Daoy (cell line): ENCODE measurements at places on chromosomes 1 and 21. TPM values are rescaled to one million over a fixed set of nuclear protein-coding genes. Genes with fewer than 3 reads are reported as not detected.

GRCh38 chr1:109395602-109396512, 1.9 kb downstream of the SORT1 start:
- DNase-seq: peak; percentile 55

- no peak for DNase-seq
These were observed 29.2 kb upstream of the BRDT start for GRCh38 chr1:91919962-91920361.

GRCh38 chr21:33902349-33902748, 13.3 kb downstream of the ATP5PO start:
- DNase-seq: no peak

DNA sequence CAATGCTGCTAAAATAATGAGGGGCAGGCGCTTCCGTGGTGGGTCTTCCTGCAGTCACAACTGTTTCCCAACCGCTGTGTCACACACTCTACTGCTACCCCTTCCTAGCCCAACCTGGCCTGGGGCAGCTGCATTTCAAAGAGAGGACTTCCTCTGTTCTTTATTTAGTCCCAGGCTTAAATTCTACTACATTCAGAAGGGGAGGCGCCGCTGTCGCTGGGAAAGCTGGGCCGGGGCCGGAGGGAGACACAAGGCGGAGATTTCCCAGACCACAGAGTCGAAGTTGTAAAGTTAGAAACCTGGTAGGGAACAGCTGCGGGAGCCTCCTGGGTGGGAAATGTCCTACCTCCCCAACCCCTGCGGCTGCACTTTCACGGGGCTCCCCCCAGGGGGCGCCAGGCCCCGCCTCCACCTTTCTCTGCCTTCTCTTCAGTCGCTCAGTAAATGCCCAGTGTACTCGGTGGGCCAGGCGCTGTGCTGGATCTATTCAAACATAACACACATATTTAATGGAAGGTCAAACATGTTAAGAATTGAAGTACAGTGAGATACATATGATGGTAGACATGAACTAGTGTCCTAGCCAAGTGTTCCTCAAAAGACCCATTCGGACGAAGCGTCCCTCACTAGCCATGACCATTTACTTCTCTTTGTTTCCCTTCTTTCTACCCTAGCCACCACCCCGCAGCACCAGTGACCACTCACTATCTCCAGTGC, 23.1 kb downstream of the DYRK3 start:
- DNase-seq: peak; percentile 51

DNA sequence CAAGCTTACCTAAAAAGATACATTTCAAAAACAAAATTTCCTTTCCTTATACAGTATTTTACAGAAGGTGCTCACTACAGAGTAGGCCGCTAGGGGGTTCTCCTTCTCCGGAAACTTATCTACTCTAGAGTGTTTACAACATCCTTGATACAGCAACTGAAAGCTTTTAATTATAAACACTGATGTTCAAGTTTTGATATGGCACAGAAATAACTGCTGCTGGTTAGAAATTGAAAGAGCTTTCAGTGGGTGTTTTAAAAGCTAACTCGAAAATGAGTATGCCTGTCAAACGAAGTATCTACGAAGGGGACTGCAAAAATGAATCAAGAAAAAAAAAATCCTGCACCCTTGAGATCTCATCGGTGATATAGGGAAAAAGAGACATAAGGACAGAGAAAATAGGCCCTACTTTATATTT, 1.0 kb downstream of the YOD1 start:
- peak; percentile 37 for DNase-seq

- peak; percentile 9 for DNase-seq
These were observed 55.4 kb downstream of the EPRS1 start for GRCh38 chr1:219990782-219991510.

DNA sequence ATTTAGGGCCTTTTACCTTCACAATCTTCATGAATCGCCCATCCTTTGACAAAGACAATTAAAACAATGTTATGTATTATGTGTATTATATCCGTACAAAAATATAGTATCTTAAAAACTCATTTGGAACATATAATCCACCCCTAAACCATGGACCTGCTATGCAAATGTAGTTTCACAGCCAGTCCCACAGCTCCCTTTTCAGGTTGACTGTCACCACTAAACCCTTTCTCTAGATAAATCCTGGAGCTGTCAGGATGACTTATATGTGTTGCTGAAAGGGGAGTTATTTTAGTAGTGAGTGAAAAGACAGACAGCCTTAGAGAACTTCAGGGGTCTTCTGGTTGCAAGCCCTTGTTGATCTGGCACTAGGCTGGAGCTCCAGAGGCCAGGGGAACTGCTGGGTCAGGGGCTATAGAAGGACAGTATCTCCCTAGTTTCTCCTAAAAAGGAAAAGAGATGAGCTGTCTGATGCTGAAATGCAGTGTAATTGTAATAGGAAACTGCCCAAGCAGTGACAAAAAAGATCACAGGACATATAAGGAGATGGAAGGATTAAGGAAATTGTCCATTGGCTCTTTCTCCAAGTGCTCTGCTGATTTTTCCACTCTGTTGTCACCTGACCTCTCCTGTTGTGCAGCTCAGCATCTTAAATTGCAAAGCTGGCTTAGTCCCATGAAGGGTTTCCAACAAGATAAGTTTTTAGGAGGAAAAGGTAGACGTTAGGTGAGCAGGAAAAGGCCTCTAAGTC, 127.7 kb downstream of the S1PR1 start:
- no peak for DNase-seq

- peak; percentile 61 for DNase-seq
These were observed 1.4 kb downstream of the LRRC41 start for GRCh38 chr1:46301808-46302640.

The ATXN7L2 gene
- total RNA-seq: 8.6 and 14.2 TPM in 2 replicates

The PDC gene
- total RNA-seq: not detected in 2 replicates

The SPRR2G gene
- total RNA-seq: not detected in 2 replicates

The FLG2 gene
- total RNA-seq: not detected in 2 replicates

The KANK4 gene
- 0.03 TPM in 1 of 2 replicates, not detected in the other for total RNA-seq
